Testis (tissue), 5 donors: ENCODE measurements at places on chromosomes 5 and 9. TPM values are rescaled to one million over a fixed set of nuclear protein-coding genes. Genes with fewer than 3 reads are reported as not detected.
A peak's percentile ranks its signal among the peaks of the same experiment; 100 is the strongest.

DNA sequence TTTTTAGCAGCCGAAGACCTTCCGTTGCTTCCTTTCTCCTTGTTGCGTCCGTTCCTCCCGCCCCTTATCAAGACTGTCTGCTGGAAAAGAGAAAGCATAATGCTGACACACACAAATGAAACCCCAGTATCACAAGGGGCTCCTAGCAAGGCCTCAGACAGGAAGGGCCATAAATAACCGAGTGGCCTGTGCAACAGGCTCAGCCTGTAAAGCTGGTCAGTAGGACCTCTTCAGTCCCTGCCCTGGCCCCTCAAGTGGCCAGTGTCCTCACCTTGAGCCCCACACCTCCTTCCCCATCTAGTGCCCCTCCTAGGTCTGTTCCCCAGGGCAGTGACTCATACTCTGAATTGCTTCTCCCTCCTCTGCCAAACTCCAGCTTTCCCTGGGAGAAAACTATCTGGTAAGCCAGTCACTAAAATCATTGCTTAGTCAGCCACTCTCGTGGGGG lies 174.6 kb upstream of the IL12B start:
- peak; percentile 31 for DNase-seq

Gene AJM1
- total RNA-seq = 13.1 TPM

Gene CREBRF
- total RNA-seq = 55.6 TPM

DNA sequence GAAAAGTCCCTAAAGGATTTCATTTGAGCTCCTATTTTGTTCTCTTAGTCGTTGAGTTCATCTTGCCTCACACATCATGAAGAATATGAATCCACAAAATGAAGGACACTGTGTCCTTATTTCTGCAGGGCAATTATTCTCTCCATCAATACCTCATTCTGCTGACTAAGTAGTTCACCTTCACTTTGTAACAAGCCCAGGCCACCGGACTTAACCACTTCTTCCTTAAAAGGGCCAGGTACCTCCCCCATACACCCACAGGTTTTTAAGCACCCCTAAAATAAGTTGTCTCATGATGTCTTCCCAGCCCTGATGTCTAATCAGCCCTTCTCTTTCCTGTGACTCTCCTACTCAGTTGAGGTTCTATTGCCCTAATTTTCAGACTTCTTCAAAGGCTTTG lies 67.1 kb upstream of the PLPP6 start:
- DNase-seq = no peak

DNA sequence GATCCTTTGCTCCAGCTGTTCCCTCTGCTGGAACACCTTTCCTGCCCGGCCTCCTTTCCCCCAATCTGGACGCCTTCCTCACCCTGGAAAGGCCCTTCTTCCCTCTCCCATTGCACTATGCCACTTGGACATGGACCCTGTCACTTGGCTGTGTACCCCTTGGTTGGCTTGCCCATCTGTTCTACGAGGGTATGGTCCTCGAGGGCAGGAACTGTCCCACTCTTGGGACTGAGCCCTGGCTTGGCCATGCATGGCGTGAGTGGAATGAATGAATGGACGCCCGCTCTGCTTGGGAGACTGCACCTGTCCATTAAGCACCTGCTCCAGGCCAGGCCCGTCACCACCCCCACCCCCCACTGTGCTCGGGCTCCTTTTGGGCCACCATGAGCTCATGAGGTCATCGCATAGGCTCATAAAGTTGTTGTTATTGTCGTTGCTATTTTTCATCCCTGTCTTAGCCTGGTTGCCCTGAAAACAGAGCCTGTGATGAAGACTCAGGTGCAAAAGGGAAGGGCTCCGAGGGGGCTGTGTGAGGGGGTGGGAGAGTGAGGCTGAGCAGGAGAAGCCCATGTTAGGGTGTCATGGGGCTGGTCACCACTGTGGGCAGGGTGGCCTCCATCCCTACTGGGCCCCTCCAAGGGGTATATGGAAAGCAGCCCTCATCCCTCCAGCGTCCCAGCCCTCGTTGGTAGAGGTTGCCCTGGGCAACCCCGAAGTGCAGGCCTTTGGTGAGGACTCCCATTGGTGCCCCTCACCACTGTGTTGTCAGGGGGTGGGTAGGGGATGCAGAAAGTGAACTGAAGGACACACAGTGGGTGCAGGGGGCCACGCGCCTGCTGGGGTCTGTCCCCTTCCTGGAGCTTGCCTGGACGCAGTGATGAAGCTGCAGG lies 57.2 kb upstream of the IER5L start:
- no peak for DNase-seq

Gene FANCC
- 38.5 TPM for total RNA-seq

GRCh38 chr9:105187781-105188180 lies 56.7 kb upstream of the SLC44A1 start:
- DNase-seq = no peak

- no peak for DNase-seq
Observed at GRCh38 chr5:39024884-39025283, 49.3 kb downstream of the RICTOR start.

GRCh38 chr5:111144352-111144930 lies 52.3 kb downstream of the WDR36 start:
- DNase-seq = no peak

GRCh38 chr5:154819546-154819945 lies 30.9 kb downstream of the FAXDC2 start:
- DNase-seq = no peak

DNA sequence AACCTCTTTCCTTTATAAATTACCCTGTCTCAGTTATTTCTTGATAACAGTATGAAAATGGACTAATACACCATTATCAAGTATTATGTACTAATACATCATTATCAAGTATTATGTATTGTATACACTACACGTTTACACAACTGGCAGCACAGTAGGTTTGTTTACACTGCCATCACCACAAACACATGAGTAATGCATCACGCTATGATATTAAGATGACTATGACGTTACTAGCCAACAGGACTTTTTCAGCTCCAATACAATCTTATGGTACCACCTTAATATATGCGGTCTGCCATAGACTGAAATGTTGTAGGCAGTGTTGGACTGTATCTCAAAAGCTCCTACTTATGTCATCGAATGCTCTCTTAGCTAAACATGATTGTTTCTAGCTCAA lies 28.2 kb downstream of the PRELID2 start:
- DNase-seq = no peak

Gene S100Z
- total RNA-seq = 0.71 TPM
